ENCODE measurements at places on chromosomes 7 and 10. TPM values are rescaled to one million over a fixed set of nuclear protein-coding genes. Genes with fewer than 3 reads are reported as not detected.

Gene HGF
- total RNA-seq: 0.36 TPM

Gene TMEM213
- not detected for total RNA-seq

Gene SLC13A4
- not detected for total RNA-seq

Gene AOAH
- not detected for total RNA-seq

Gene BEND7
- 1.7 TPM for total RNA-seq

Gene CHST15
- total RNA-seq: 0.69 TPM

Gene ZFAND2A
- total RNA-seq: 15.3 TPM

Gene ELOVL3
- total RNA-seq: 0.33 TPM

Gene GPER1
- 3.7 TPM for total RNA-seq

Gene FGFBP3
- total RNA-seq: 1.9 TPM

Measured in melanocyte of skin (primary cell).